AG04449 (cell line): ENCODE measurements at places on chromosomes 6 and 20.

DNA sequence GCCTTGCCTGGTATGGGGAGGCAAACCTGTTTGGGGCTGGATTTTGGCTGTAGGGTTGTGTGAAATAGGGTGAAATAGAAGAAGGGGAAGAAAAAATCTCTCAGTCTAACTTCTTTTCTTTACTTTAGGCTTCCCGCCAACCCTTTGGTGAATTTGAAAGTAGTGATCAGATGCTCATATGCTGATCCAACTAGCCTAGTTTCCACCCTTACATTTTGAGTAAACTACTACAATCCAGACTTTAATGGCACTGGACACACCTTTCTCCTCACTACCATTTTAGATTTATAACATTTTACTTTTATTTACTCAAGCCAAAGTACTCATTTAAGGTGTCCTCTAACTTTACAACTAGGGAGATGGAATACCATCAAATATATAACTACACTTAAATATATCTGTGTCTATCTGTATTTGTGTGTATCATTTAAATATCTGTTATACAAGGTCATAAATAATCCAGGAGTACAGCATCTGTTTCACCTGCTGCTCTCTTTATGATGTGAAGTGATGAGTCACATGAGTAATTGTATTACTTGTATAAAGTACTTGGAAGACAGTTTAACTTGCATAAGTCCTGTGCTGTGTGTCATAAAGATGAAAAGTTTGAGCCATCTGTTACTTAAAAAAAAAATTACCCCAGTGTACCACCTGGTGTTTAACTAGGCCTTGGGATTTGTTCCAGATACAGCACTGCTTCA lies 172.1 kb downstream of the CDKAL1 start:
- no peak for DNase-seq

DNA sequence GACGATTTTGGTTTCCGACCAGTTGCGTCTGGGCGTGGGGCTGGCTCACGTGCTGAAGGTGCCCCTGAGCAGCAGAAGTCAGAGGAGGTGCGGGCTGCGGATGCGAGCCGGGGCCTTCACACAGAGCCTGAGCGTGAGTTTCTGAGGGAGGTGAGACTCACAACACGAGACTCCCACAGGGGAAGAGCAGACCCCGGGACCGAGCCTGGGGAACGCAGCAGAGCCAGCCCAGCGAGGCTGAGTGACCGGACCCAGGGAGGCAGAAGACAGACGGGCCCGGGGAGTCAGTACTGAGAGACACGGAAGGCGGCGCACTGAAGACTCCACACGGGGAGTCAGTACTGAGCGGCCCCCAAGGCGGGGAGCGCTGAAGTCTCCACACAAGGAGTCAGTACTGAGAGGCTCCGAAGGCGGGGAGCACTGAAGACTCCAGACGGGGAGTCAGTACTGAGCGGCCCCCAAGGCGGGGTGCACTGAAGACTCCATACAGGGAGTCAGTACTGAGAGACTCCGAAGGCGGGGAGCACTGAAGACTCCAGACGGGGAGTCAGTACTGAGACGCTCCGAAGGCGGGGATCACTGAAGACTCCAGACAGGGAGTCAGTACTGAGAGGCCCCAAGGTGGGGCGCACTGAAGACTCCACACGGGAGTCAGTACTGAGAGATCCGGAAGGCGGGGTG lies 77.8 kb downstream of the DLL1 start:
- no peak for DNase-seq

DNA sequence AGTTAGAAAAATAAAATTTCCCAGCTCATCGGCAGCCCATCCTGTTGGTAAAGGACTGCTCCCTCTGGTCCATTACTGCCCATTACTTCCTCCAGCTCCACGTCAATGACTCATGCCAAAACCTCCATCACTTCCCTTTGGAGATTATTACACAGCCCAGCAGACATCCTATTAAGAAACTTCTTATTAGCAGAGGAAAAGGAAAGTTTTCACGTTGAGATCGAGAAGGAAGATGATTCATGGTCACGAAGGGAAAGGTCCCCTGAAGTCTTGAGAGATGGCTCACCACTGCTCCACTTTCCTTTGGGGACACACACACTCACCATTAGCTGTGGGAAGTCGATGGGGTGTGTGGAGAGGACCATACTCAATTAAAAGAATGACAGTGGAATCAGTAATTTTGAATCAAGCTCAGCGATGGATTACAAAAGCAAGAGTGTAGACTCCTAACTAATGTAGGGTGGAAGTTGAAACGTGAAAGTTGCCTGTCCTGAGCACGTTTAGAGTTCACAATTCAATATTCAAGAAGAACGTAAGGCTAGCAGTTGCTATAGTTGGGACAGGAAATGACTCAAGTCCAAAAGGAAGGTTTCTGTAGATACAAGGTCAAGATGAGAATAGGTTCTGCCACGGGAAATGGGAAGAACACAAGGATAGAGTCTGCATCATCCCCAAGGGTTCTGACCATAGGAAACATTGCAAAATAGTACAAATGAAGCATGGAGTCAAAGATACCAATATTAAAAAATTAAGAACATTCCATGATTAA lies 21.6 kb downstream of the SASH1 start:
- DNase-seq: peak; percentile 33

- no peak for DNase-seq
Measured at GRCh38 chr6:33744001-33744848, 2.5 kb downstream of the IP6K3 start.

GRCh38 chr20:63007646-63008488 lies 1.1 kb upstream of the BHLHE23 start:
- DNase-seq: no peak

- DNase-seq: no peak
Measured at GRCh38 chr20:63736893-63737694, 630 bp downstream of the LIME1 start.

GRCh38 chr6:30935018-30935417 lies 3.0 kb upstream of the SFTA2 start:
- no peak for DNase-seq

- no peak for DNase-seq
Measured at GRCh38 chr6:34958734-34959133, 69.7 kb downstream of the ANKS1A start.

GRCh38 chr6:134636186-134636799 lies 313.6 kb downstream of the ALDH8A1 start:
- DNase-seq: no peak

GRCh38 chr20:54479138-54479906 lies 3.9 kb downstream of the DOK5 start:
- DNase-seq: no peak

- no peak for DNase-seq
Measured at GRCh38 chr6:8392569-8392968, 42.8 kb downstream of the SLC35B3 start.

DNA sequence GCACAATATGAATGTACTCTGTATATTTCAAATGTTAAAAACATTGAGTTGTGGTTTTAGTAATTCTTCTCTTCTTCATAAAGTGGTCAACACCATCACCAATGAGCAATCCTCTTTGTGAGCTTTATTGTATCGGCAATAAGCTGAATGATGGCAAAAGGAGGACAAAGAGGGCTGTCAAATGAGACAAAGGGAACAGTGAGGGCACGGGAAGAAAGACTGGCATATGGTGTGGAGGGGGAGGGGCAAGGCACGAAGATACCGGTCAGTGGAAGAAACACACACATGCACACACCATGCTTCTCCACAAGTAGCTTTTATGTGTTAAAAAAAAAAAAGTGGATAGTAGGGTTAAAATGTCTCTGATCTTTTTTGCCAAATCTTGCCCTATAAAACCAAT lies 506.8 kb upstream of the CITED2 start:
- no peak for DNase-seq

- no peak for DNase-seq
Measured at GRCh38 chr6:167232356-167232755, 58.8 kb upstream of the UNC93A start.

DNA sequence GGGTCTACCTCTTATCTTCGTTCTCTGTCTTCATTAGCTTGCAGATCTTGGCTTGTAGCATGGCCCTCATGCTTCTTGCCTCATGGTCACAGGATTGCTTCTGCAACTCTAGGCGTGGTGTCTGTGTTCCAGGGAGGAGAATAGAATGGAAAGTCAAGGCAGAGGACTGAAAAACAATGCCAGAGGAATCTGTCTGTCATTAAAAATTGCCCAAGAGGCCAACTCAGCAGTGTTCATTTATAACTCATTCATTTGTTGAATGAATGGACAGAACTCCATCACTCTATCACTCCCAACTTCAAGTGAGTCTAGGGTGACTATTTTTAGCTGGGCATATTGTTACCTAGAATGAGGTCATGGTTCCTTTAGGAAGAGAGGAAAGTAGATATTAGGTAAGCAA lies 179.6 kb downstream of the UST start:
- DNase-seq: no peak

DNA sequence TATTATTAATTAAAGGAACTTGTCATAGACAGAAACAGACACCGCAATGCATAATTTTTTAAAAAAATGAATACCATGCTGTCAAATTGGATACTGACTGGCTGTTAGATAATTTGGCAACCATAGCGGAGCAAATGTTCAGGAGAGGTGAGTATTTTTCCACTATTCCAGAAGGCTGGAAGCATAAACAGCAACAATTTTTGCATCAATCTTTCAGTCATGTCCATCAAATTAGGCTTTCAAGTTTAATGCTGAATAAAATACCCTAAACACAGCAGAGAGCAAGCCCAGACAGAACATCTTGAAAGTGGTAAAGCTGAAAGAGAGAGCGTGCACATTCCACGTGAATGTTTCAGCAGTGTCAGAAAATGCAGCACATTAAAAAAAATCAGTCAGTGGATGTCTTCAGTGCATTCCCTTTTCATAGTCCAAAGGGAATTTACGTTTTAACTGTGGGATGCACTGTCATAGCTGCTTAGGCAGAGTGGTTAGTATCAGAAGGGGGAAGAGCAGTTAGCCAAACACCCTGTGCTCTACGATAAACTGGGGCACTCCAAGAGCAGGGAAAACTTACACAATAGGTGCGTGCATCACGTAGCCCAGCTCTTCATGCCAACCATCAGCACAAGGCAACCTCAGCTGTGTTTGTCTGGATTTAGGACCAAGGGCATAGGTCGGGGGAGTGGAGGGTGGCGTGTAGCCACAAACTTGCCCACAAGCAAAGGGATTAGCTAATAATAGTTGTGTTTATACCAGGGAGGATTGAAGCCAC lies 116.2 kb upstream of the STMND1 start:
- peak; percentile 87 for DNase-seq

GRCh38 chr20:56504373-56505005 lies 20.1 kb upstream of the FAM209A start:
- no peak for DNase-seq

DNA sequence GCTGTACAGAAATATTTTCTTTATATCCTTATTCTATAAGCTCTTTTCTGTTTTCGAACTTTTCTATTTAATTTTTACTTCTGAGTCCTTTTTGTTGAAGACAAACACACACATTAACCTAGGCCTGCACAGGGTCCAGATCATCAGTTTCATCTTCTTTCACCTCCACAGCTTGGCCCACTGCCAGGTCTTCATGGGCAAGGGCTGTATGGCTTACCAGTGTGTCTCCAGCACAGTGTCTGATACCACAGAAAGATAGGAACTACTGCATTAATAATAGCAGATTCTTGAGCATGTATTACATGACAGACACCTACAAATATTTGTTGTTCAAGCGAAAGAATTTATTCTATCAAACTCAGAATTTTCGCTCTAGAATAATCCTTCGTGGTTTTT lies 24.4 kb downstream of the QKI start:
- DNase-seq: no peak

DNA sequence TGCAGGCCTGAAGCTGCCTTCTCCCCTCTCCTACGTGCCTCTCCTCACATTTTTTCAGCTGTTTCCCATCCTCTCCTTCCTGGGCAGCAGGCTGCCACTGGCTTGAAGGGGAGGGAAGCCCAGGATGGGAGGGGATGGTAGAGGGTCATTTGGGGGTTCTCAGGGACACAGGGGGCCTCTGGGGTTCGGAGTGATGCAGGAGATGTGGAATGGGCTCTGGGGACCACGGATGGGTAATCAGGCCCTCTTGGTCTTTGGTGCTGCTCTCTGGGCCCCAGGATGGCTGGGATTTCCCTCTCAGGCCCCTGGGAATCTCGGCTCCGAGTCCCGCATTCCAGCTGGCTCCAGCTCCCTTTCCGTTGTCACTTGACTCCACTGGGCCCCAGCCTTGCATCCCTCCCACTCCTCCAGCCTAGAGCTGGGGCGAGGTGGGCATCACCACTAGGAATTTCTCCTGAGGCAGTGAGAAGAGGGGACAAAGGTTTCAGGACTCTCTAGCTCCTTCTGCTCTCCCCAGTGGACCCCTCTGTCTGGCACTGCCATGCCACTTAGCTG lies 2.0 kb upstream of the DDR1 start:
- DNase-seq: no peak

- no peak for DNase-seq
Measured at GRCh38 chr6:142944124-142945048, 590 bp downstream of the HIVEP2 start.

- DNase-seq: no peak
Measured at GRCh38 chr6:169784821-169785340, 33.5 kb downstream of the ERMARD start.

GRCh38 chr6:14817074-14817473 lies 428.8 kb upstream of the JARID2 start:
- no peak for DNase-seq

DNA sequence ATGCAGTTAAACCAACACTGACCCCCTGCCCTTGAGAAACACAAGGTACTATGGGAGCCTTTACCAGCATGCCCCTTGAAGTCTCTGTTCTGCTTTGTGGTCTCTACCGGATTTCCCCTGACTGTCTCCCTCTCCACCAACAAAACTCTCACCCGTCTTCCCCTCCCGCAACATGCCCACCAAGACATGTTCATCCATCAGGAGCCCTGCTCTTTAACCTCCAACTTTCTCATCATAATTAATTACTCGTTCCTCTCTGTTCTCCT lies 1.1 kb downstream of the ZNF165 start:
- DNase-seq: no peak

DNA sequence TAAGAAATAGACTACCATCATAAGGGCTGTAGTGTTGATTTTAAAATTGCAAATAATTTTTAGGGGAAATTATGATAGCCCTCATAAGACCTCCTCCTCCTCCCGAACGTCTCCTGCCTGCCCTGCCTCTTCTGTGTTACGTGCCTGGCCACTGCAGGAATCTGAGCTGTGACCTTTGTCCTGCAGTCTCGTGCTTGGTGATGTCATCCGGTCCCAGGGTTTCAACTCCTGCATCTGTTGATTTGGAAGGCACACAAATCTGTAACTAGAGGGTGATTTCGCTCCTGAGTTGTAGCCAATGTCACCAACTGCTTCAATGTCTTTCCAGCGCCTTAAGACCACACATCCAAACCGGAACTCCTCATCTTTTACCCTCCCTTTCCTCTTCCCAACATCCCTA lies 163.2 kb downstream of the AIG1 start:
- DNase-seq: no peak

DNA sequence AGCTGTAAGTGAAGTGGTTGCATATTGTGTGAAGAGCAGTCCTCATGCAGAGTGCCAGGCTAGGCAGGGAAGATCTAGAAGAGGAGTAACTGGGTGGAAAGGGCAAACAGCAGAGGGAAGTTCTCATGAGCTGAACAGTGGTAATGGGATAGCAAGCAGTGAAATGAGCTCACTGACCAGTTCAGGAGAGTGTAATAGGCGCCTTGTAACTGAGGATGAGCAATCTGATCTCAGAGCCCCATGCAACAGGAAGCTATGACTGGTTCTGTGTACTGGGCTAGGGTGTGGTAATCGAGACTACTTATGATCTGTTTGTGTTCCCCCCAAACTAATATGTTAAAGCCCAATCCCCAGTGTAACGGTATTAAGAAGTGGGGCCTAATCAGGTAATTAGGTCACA lies 98.6 kb downstream of the RFX6 start:
- no peak for DNase-seq
